ENCODE measurements at places on chromosomes 11 and 22.

- DNase-seq: no peak
Observed at GRCh38 chr22:24289114-24289513, 18.5 kb downstream of the SPECC1L start.

GRCh38 chr22:42376711-42377554, 55.3 kb downstream of the NFAM1 start:
- DNase-seq: no peak

GRCh38 chr22:26990503-26991189, 333.3 kb downstream of the MIAT start:
- DNase-seq: no peak

DNA sequence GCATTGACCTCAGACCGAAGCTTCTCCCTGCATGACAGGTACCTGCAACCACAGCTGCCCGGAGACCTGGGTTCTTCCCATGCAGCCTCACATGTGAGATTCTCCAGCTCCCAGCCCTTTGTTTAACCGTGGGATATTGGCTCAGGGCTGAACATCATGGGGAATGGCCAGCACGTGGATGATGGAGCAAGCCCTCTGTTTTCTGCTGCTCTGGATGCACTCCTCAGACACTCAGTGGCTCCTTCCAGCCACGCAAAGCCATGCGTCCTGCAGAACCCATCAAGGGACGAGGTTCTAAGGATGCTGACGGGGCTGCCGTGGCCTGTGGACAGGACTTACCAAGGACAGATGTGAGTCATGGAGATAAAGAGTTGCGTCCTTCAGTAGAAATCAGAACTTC, 639.1 kb downstream of the BRD1 start:
- DNase-seq: no peak

DNA sequence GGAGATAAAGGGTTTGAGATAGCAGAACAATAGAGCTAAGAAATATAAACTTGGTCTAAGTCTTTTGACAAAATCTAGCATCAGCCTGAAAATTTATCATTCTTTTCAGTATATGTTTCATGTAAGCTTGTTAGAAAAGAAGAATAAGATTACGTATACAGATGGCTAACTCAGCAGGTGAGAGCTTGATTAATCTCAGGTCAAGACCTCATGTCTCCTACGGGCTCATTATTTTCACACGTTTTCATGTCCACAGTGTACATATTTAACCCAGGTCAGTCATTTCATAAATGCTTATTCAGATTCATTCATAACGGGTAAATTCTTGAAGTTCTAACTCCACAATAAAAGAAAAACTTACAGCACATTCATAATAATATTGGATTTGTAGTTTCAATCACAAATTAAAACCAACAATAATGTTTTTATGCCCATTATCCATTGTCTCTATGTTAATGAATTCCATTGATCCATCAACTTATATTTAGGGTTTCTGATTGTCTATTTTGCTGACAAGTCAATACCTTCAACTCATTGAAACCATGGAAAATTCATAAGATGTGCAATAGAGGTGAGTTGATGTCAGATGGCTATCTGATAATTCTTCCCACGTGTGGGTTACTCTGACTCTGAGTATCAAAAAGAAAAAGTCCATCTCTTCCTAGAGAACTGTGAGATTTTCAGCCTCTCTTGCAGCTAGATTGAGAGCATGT, 102.6 kb downstream of the CASP12 start:
- DNase-seq: no peak

GRCh38 chr11:74397501-74398243, 561 bp downstream of the PGM2L1 start:
- DNase-seq: no peak

- DNase-seq: no peak
Observed at GRCh38 chr11:1920909-1921573, 1.5 kb downstream of the TNNT3 start.

DNA sequence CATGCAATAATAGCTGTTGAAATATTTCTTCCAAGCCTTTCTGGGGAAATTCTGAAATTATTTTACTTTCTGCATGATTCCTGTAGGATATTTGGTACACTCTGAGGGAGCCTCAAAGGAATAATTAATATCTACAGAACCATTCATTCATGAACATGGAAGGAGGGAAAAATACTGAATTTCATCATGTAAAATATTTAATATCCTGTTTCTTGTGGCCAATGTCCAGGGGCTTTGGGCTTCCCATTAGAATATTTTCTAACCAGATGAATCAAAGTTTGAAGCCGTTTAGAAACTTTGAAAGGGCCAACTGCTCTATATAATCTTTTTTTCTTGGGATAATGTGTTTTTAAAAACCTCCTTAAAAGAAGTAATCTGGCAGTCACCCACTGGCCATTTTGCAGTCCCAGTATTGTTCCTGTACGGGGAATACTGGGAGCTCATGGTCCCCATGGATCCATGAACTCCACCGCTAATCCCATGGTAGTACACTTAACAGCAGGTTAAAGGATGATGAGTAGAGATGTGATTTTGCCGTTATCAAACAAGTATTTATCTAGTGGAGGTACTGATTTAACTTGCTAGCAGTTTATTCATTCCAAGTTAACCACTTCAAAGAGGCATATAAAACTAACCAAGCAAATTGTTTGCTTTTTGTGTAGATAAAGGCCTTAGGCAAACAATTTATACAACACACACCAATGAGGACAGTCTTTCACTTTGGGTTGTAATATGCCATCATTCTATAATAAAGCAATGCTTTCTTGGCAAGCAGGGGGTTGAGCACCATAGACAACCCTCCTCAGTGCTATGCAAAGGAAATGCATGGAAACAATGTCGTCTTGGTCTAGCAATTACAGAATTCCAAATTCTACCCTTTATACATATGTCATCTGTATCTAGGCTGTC, 34.5 kb upstream of the BLID start:
- DNase-seq: no peak

- DNase-seq: no peak
Observed at GRCh38 chr22:24548812-24549211, 6.1 kb downstream of the GUCD1 start.

DNA sequence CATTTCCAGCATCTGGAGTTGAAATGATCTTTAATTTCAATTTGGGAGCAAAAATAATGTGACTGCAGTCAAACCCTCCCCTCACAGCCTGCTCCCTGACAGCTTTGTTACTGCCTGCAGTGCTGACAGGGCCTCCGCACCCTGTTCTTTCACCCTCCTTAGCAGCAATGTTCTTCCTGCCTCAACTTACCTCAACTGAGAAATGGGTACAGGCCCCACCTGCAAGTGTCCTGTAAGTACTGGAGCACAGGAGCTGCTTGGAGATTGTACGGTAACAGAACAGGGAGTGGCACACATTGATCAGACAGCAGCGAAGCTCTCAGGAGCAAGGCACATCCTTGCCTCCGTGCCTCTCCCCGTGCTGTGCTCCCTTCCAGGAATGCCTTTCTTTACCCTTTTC, 131.3 kb downstream of the CHST1 start:
- DNase-seq: no peak

DNA sequence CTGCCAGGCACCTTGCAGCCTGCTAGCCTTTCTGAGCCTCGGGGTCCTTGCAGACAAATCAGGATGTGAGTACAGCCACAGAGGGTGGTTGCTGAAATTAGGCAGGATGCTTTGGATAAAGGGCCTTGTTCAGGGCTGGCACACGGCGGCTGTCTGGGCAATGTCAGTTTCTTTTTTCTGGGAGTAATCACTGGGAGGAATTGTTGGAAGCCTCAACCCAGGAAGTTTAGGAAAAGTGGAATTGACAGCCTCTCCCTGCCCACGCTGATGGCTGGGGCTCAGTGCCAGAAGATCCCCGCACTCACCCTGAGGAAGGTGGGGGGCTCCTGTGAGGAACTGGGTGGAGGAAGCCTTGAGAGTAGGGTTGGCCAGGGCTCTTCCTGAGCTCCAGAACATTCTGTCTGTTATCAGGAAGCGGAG, 37.4 kb downstream of the CD82 start:
- DNase-seq: no peak

- no peak for DNase-seq
Observed at GRCh38 chr11:130671801-130672700, 223.6 kb downstream of the ADAMTS15 start.

DNA sequence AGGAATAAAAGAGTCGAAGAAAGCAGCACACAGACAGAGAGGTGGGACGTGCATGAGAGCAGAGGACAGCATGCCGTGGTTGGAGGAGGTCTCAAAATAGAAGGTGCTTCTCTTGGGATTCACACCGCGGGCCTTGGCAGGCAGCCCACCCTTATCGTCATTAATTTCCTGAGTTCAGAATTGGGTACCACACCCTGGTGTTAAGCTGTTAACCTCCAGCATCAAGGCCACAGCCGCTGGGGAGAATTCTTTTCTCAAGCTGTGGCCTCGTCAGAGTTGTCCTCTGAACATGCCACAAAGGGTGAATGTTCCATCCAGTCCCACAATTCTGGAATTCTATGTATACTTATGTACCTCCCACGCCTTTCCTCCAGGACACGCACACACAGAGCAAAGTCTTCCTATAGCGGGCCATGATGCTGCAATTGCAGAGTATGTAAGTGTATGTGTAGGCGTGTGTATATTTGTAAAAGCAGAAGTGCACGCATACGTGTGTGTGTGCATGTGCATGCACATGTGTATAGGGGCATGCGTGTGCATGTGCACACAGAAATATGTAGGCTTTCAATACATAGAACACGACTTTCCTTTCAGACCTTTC, 39.0 kb downstream of the ADAMTS8 start:
- no peak for DNase-seq

DNA sequence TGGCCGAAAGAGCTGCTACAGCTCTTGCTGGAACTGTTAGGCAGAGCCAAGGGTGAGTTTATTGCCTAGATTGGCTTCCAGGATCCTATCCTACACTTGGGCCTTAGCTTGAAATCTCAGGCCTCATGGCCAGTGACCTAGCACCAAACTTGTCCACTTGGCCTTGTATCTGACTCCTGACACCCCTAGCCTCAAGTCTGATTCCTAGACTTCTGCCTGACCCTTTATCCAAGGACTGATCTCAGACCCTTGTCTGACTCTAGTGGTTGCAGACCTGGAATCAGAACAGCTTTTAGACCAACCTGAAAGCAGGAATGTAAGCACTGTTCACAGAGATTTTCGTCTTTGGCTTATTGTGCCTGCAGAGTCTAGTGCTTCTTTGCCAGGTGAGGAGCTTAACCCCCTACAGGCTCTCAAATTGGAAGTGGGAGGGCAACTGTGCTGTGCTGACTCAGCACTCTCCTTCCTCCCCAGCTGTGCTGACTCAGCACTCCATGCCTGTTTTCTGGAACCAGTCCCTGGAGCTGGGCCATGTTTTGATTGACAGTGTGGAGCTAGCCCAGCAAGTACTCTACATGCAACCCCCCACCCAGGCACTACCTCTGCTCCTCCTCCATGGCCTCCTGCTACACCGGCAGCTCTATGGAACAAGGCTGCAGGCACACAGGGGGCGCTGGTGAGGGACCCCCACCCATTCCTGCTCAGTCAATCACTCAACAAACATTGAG, 35.1 kb downstream of the RRP8 start:
- no peak for DNase-seq

GRCh38 chr11:118996926-118997626, 862 bp upstream of the CENATAC start:
- peak; percentile 39 for DNase-seq

DNA sequence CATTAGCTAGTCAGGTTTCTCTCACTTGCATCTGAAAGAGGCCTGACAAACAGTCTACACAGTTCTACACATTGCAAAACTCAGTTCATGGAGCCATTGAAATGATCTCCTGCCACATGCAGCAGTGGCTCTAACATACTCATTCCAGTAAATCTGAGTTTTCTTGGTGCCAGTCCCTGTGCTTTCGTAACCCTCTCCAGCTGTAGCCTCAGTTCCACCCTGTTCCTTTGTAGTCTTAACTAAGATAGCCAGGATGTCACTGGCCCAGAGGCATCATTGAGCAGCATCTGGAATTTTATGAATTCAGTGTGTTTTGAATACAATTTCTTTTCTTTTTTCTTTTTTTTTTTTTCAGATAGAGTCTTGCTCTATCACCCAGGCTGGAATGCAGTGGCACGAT, 37.4 kb upstream of the ZBED5 start:
- DNase-seq: no peak

DNA sequence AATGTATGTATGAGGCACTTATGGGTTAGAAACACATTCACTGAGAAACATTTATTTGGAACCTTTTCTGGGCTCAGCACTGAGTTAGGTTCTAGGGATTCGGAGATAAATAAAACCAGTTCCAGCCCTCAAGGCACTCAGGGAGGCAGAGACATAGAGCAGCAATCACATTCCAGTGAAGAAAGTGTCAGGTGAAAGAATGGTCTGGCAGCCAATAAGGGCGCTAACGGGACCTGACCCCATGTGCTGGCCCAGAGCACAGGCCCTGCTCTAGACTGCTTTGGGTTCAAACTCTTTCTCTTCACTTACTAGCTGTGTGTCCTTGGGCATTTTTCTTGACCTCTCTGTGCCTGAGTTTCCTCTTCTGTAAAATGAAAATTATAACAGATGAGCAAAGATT, 146.0 kb upstream of the SYT13 start:
- no peak for DNase-seq

GRCh38 chr22:23066200-23067022, 3.9 kb upstream of the GNAZ start:
- no peak for DNase-seq

GRCh38 chr22:46041642-46042041, 64.7 kb upstream of the WNT7B start:
- no peak for DNase-seq

DNA sequence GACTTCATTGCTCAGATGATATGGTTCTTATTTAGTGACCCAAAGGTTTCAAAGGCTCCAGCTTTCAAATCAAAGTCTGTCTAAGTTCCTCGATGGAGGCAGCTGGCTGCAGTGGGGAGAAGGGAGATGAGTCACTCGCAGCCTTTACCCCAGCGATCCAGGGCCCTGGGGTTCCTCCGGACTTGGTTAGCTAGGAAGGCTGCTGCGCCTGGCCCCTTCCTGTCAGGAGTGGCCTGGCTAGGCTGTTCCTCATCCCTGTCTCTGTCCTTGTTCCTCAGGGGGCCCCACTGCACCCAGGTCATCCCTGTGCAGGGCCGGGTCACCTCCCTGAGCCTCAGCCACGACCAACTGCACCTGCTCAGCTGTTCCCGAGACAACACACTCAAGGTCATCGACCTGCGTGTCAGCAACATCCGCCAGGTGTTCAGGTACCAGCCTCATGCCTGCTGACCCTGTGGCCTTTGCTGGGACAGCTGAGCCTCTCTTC, 13.9 kb downstream of the ATG16L2 start:
- DNase-seq: no peak

- DNase-seq: no peak
Observed at GRCh38 chr22:45891471-45891995, 85.4 kb downstream of the WNT7B start.

- no peak for DNase-seq
Observed at GRCh38 chr11:76649851-76650372, 20.6 kb downstream of the LRRC32 start.

GRCh38 chr11:123413636-123414035, 16.4 kb upstream of the GRAMD1B start:
- DNase-seq: no peak

GRCh38 chr22:31091106-31091975, 10.2 kb downstream of the SMTN start:
- no peak for DNase-seq

GRCh38 chr11:125481531-125481930, 14.5 kb downstream of the FEZ1 start:
- no peak for DNase-seq
